ENCODE measurements at places on chromosomes 16 and 17.

- no peak for DNase-seq
These were observed 57.5 kb upstream of the ARHGAP44 start for GRCh38 chr17:12731839-12732238.

- no peak for DNase-seq
These were observed 567.0 kb downstream of the TMEM114 start for GRCh38 chr16:8023326-8023725.

DNA sequence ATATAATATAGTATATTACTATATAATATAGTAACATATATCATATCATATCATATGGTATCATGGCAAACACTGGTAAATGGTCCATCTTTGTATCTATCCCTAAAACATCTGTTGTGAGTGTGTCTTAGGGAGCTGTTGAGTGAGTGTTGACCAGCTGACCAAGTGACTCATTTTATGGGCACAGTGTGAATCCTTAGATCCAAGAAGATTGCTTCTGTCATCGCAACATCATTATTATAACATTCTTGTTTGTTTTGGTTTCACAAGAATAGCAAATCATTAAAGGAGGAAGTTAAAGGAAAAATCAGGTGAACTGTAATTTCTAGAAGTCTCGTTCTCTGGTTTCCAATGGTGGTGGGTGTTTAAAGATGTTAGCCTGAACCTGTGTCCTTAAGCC is 11.7 kb upstream of the MAF start:
- no peak for DNase-seq

- DNase-seq = no peak
These were observed 54.1 kb upstream of the CREBBP start for GRCh38 chr16:3934491-3935181.

GRCh38 chr17:36705874-36706731 is 104.7 kb downstream of the MRM1 start:
- DNase-seq = peak; percentile 26

GRCh38 chr17:52157603-52158449 is 688 bp downstream of the CA10 start:
- no peak for DNase-seq

- no peak for DNase-seq
These were observed 263.5 kb downstream of the ENGASE start for GRCh38 chr17:79338152-79338551.

DNA sequence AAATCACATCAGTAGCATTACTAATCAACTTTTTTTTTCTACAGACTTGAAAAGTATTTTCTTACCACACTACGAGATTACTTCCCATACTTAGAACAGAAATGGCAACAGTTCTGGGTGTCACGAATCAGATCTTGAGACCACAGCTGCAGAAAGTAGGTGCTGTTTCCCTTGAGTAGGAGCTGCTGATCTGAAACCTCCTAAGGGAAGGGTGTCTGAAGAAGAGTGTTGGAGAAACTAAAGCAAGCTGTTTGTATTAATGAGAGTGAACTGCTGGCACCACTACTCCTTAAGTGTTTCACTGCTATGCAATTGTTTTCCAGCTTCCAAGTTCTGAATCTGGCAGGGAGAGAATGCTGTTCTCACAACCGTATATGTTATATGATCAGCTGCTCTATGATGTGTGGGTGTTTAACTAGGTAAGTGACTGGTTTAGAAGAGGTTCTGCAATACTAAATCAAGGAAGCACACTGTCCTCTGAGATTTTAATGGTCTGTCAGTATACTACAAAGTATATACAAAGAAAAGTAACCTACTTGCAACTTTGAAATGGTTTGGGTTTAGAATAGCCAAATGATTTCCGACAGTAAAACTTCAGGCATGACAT is 3.3 kb downstream of the ZNF652 start:
- no peak for DNase-seq
